Fibroblast of mammary gland (primary cell): ENCODE measurements at places on chromosomes 6 and 20.

DNA sequence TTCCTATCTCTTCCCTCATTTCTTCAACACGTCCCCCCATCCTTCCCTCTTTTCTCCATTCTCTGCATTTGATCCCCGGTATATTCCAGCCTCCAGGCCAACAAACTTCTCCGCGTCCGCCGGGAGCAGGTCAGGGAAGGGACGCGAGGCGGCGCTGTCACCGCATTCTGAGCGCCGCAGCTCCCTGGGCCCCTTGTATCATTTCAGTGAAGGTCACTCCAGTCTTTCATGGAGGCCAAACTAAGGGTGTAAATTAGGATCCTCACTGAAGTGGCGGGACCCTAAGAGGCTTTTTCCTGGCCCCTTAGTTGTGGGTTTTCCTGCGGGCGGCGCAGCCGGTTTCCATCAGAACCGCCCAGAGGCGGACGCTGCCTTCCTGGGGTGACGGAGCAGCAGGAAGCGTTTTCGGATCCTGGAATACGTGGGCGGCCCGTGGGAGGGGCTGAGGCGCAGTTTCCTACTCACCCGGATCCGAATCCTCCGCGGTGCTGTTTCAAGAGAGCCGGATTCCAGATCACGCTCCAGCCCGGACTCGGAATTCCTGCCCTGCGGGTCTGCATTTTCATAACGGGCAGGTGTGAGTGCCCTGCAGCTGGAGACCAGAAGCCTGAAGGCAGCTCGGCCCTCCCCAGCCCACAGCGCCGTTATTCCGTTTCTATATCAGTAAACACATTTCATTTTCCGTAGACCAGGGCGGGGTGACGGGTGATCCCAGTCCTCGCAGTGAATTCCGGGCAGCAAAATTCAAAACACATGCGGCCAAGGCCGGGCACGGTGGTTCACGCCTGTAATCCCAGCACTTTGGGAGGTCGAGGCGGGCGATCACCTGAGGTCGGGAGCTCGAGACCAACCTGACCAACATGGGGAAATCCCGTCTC lies 3.6 kb upstream of the MICA start:
- DNase-seq: peak; percentile 91

DNA sequence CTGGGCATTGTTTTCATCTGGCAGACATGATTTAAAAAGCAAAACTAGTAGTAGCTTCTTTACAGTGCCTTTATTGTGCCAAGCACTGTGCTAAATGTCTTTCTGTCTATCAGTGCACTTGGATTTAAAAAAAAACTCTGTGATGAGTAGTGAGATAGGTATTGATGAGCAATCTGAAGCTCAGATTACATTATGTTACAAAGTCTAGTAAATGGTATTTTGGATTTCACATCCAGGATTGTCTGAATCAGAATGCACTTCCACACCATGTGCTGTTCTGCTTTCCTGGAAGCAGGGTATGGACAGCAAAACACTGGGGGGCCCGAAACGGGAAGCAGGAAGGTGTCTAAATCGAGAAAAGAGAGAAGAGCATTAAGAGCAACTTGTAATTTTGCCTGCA lies 103.4 kb upstream of the CCN2 start:
- DNase-seq: peak; percentile 86

DNA sequence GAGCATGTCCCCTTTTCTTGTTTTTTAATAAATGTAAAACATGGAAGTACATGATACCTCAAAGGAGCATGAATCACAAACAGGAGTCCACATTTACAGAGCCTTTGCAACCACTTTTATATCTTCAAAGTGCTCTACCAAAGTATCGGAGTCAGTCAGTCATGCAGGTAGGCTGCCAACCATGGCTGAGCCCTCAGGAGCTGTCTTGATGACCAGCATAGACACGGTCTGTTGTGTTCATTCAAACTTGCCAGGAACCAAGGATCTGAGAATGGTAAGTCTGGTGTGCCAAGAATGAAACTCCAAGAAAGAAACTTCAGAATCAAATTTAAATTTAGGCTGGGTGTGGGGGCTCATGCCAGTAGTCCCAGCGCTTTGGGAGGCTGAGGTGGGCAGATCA lies 111.5 kb downstream of the SLC16A10 start:
- DNase-seq: no peak

DNA sequence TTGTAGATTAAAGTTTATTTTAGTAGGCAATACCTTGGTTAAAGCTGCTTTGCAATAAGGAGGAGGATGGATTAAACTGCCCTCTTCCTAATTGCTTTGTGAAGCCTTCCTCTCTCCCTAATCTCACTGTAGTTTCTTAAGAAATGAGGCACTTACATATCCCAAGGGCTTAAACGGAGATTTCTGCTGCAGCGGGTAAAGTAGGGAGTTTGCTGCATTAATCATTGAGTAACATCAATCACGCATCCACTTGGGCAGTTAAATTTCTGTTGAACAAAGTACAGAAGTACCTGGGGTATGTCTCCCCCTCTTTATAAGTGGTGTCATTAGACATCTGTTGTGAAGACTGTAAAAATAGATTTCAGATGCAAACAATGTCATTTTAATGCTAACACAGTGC lies 29.5 kb upstream of the ARID1B start:
- no peak for DNase-seq

- no peak for DNase-seq
Observed at GRCh38 chr20:11403711-11404110, 514.0 kb upstream of the BTBD3 start.

DNA sequence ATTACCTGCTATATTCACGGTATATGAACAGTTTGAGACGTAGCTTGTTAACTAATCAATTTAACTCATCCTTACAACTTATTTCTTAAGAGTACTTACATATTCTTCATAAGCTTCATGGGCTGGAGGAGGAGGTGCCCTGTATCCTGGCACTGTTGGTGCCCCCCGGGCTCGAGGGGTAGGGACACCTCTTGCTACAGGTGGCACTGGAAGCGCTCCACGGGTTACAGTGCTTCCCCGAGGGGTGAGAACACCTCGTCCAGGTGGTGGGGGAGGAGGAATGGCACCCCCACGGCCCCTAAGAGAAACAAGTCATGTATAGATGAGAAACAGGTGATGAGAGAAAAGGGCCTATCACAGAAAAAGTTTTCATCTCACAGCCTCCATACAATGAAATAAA lies 391.5 kb downstream of the KHDRBS2 start:
- no peak for DNase-seq

- DNase-seq: peak; percentile 70
Observed at GRCh38 chr20:35434085-35435005, 3.7 kb downstream of the GDF5 start.

- no peak for DNase-seq
Observed at GRCh38 chr6:128659276-128659675, 138.9 kb upstream of the PTPRK start.

DNA sequence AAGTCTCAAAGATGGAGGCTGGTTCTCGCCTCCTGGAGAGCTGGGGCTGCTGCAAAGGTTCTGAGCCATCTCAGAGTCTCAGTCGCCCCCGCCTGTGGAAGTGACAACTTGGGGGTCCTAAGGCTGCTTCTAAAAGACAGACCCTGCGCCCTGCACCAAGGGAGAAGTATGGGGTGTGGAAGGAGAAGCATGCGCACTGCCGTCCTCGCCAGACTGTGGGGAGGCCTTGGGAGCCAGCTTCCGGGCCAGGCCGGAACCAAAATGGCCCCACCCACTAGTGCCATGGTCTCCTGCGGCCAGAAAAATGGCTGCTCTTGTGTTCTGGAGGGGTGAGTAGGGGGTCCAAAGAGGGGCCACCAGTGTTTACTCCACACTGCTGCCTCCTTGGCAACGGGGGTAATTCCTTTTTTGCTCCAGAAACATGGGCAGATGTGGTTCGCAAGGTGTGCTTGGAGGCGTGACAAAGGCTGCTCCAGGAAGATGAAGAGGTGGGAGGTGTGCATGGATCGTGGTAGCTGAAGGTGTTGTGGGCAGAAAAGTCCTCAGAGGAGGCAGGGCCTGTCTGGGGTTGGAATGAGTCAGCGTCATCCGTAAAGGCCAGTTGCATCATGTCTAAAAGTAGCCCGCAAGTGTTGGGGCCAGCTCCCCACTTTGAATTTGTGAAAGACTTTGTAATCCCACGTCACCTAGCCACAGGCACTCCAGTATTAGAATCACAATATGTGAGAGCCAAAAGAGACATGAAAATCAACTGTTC lies 329.8 kb upstream of the SOX4 start:
- peak; percentile 49 for DNase-seq

- peak; percentile 52 for DNase-seq
Observed at GRCh38 chr6:141252828-141253608, 879.7 kb upstream of the GJE1 start.

GRCh38 chr20:34547844-34548613 lies 10.5 kb upstream of the MAP1LC3A start:
- DNase-seq: no peak

DNA sequence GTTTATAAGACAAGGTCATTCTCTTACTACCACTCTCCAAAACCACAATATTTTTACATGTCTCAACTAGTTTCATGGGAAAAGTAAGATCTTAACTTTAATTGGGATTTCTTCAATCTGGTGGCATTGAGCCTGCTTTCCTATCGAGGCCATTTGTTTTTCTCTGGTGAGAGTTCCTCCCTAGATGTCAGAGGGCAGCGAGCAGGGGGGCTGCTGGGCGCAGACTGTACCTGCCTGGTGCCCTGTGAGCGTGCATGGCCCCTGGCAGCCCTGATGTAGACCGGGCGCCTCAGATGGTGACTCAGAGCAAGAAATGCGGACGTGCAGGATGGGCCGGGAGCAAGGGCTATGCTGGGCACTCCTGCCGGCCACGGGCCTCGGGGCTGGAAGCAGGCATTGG lies 27.2 kb downstream of the ERMARD start:
- DNase-seq: no peak

GRCh38 chr20:1827974-1828785 lies 67.0 kb upstream of the SIRPA start:
- DNase-seq: no peak

DNA sequence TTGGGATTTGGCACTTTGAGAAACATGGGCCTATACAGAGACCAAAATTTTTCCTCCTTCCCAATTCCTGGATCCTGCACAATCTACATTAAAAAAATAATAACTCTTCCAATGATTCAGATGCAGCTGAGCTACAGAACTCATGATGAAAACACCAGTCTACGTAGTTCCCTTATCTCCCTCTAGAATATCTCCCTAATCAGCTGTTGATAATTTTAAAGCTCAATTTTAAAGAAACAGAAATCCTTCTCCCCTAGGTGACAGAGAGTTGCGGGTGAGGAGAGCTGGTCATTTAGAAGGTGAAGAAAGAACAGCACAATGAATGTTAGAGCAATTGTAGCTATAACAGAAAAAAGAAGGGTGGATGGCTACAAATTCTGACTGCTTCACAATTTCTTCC lies 175.6 kb upstream of the KCNK16 start:
- no peak for DNase-seq

GRCh38 chr6:13624871-13625288 lies 9.7 kb downstream of the NOL7 start:
- DNase-seq: peak; percentile 54

GRCh38 chr6:6881438-6882225 lies 226.1 kb upstream of the RREB1 start:
- peak; percentile 16 for DNase-seq

- DNase-seq: peak; percentile 97
Observed at GRCh38 chr20:38217791-38218565, 42.6 kb downstream of the KIAA1755 start.

GRCh38 chr6:157271911-157272310 lies 51.4 kb downstream of the TMEM242 start:
- no peak for DNase-seq

- DNase-seq: no peak
Observed at GRCh38 chr6:9921366-9921765, 493.5 kb downstream of the TFAP2A start.

- DNase-seq: peak; percentile 49
Observed at GRCh38 chr6:32047855-32048766, 9.9 kb downstream of the CYP21A2 start.
